ENCODE measurements at places on chromosomes 11 and 22.

DNA sequence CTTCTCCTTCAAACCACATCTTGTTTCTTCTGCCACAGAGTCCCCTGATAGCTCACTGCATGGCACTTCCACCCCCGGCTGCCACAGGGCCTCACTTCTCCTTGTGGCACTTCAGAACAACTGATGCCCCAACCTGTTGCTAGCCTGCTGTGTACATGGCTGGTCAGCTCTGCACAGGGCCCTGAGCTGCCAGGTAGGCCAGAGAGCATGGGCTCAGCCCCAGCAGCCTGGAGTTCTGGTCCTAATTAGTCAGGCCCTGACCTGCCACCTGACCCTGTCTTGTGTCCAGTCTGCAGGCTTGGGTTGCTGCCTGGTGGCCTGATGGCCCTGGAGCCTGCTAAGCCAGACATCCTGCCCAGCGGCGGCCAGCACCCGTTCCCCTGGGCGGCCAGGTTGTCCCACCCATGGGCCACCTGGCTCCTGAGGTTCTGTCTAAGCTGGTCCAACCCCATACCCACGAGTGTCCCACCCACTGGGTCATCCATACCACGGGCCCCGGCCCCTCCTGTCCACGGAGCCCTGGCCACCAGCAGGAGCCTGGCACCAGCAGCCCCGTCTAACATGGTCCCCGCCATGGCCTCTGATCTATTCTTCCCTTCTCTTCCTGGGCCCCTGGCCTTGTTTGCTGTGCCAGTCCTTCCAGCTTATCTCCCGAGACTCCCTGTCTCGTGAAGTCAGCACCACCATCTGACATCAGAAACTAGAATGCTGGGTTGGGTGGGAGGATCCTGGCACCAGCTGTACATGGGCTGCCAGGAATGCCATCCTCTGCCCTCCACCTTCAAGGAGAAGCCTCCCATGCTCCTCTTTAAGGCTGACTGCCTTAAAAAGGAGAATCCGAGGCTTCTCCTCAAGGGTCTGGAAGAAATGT, 3.1 kb upstream of the CERK start:
- DNase-seq = no peak

- no peak for DNase-seq
These were observed 10.7 kb upstream of the ACCSL start for GRCh38 chr11:44036811-44037657.

DNA sequence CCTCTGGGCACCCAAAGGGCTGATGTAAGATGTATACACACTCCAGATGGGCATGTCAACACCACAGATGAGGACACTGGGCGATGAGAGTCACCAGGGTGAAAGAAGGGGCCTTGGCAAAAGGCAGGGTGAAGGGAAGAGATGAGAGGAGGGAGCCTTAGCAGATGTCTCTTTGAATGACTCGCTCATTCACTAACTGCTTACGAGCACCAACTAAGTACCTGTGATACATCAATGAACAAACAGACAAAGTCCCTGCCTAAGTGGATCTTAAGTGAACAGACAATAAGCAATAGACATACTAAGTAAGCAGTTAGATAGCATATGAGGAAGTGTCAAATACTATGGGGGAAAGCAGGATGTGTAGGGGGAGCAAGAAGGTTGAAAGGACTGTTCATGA, 7.5 kb downstream of the ME3 start:
- no peak for DNase-seq

DNA sequence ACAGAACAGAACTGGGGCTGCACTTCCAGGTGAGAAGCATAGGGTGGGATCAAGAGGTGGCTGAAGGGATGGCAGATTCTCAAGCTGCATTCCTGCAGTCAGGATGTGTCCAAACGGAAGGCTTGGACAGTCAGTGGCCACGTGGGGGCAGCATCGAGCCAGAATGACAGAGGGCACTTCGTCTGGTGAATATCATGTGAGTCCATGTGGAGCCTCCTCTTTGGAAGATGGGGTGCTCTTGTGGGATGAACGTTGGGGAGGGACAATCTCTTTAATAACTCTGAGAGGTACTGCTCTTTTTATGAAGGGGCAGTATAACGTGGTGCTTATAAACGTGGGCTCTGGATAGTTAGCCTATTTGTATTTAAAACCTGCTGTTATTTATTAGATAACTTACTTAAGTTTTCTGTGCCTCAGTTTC, 154.9 kb upstream of the NAV2 start:
- peak; percentile 77 for DNase-seq

All from omental fat pad (tissue), 4 donors.